Stimulated activated CD8-positive, alpha-beta memory T cell treated with anti-CD3 and anti-CD28 coated beads, Interleukin-12 subunit alpha, Interleukin-12 subunit beta, amount 100 ng/mL, for 1 hour (primary cell): ENCODE measurements at places on chromosomes 1 and 21.

- DNase-seq, result no peak
Observed at GRCh38 chr21:26813426-26813998, 31.7 kb downstream of the ADAMTS1 start.

DNA sequence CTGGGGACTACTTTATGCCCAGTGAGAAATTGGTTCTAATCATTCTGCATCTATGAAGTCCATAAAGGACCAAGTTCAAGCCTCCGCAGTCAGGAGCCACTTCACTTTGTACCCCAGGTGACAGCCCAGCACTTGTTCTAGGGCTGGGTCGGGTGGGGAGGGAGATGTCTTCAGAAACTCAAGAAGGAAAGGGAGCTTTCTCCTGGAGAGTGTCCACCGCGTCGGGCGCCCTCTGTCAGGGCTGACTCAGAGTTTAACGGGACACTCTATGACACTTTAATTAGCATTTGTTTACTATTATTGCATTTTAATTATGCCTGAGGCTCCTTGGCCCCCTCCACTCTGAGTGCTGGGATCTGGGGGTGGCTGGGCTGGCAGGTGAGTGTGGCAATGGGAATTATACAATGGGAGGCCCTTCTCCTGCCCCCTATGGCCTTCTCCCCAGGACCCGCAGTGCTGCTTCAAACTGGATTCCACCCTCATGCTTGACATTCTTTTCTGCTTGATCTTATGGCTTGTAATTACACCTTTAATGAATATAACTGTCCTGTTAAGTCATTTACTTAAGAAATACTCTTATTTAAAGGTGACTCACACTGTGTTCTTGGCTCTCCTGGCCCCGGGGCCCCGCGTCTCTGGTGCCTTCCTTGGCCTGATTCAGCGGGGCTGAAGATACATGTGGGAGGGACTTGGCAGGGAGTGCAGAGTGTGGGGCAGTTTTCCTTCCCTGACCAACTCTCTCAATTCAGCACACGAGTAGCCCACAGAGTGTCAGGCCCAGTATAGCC lies 136.6 kb downstream of the PLXNA2 start:
- DNase-seq, result no peak

DNA sequence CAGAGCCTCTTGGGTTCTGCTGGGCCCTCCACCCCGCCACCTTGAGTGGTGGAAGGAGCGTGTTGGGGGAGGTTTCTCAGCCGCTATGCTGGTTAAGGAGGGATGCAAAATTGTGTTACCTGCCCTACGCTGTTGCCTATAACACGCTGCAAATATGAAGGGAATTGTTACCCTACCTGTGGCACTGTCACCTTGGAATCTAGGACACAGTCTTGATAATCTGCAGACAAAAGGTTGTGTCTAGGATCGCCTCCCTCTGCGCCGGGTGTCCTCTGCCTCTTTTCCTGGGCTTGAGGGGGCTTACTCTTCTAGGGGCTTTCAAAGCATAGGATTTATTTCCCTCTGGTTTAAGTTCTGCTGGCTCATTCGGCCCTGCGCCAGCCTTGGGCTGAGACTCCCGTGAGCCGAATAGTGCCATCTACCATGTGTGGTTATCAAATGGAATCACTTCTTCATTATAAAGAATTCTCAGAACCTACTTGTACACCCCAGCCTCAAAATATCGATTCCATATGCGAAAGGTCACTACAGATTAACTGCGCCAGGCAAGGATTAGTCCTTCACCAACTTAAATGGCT lies 697 bp downstream of the SLC22A15 start:
- no peak for DNase-seq

DNA sequence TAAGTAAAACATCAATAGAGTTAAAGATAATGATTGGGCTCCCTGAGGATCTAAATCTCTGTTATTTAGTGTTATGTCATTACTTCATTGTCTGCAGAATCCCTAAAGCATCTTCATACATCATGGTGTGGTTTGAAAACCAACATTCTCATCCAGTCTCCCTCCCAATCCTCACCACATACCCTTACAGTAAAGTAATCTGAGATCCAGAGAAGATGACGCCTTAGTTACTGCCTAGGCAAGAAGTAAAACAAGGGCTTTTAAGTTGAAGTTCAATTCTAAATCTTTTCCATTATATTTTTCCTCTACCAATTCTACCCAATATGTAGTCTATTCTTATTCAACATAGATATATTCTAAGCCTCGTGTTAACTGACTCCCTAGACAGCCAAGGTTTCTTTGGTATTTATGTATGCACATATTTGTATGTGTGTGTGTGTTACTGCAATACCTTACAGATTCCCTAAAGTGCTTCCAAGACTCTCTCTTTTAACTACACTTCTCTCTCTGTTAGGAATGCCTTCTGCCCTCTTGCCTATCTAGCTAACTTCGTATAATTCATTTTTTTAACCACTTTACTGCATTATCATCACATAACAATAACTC lies 17.3 kb downstream of the DPH5 start:
- no peak for DNase-seq

- no peak for DNase-seq
Observed at GRCh38 chr1:59903141-59903754, 23.3 kb downstream of the CYP2J2 start.

- no peak for DNase-seq
Observed at GRCh38 chr1:1272341-1273208, 1.1 kb downstream of the UBE2J2 start.

- DNase-seq, result no peak
Observed at GRCh38 chr1:99173282-99173681, 91.0 kb upstream of the PLPPR4 start.

- no peak for DNase-seq
Observed at GRCh38 chr1:203627398-203627797, 766 bp downstream of the ATP2B4 start.

GRCh38 chr1:104084380-104084779 lies 334.7 kb downstream of the AMY1C start:
- DNase-seq, result no peak

DNA sequence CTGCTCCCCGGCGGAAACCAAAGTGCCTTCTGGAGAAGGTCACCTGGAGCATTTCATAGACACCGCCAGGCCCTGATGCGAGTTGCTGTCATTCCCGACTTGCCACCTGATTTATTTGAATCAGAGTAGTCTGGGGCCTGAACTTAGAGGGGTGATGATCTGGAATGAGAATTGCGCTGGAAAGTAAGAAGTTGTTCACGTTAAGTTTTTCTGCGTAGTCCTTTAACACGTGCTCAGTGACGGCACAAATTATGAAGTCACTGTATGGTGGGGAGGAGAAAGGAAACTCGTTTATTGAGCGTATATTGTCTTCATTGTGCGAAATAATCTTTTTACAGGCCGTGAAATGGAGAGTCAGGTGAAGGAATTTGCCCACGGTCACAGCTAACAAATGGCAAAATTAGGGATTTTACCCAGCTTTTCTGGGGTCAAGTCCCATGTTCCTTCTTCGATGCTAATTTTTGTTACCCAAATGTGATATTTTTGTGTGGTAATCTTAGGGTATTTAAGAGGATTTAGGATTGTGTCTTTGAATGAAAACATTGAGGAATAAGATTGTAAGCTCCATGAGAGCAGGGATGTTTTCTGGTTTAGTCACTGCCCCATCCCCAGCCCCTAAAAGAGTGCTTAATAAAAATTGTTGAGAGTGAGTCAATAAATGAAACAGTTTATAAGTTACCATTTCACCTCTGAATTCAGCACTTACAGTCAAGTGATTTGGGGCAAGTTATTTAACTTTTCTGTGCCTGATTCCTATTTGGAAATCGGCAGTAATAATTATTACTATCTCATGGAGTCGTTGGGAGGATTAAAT lies 46.4 kb upstream of the NBL1 start:
- no peak for DNase-seq

- DNase-seq, result no peak
Observed at GRCh38 chr1:165116732-165117131, 239.8 kb downstream of the LMX1A start.

GRCh38 chr1:45569962-45570581 lies 13.8 kb upstream of the NASP start:
- DNase-seq, result peak; percentile 53

GRCh38 chr1:6775261-6776043 lies 9.8 kb upstream of the CAMTA1 start:
- DNase-seq, result no peak

- DNase-seq, result no peak
Observed at GRCh38 chr1:167705250-167705649, 16.5 kb upstream of the MPZL1 start.

- no peak for DNase-seq
Observed at GRCh38 chr1:66505671-66506392, 28.1 kb upstream of the SGIP1 start.

DNA sequence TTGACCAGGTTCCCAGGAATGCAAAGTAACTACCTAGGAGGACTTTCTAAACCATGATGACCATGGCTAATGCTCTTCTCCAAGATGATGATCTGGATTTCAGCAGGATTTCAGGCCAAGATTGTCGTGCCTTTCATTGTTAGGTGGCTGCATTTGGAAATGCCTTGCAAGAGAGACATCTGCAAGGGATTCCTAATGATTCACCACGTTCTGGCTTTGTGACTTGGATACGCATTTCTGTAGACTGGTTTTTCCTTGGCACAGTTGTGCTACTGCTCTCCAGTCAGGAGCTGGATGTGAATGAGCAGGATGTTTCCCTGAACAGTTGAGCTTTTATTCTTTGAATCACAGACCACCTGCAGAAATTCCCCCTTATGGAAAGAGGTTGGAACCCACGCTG lies 212.4 kb downstream of the BACH1 start:
- no peak for DNase-seq

DNA sequence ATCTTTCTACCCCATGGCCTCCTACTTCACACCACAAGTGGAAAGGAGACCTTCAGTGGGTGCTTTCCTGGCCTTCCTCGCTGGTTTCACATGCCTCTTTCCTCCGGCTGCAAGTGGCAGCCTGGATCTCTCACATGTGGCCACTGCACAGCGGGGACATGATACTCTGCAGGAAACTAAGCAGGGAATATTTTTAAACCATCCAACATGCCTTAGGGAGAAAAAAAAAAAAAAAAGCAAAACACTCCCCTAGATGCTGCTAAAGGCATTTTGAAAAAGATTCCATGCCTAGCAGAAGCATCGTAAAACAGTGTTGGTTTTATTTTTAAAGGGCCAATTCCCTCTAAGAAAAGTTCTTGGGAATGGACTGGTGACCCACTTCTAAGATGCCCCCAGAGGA lies 12.2 kb upstream of the GJA5 start:
- no peak for DNase-seq

DNA sequence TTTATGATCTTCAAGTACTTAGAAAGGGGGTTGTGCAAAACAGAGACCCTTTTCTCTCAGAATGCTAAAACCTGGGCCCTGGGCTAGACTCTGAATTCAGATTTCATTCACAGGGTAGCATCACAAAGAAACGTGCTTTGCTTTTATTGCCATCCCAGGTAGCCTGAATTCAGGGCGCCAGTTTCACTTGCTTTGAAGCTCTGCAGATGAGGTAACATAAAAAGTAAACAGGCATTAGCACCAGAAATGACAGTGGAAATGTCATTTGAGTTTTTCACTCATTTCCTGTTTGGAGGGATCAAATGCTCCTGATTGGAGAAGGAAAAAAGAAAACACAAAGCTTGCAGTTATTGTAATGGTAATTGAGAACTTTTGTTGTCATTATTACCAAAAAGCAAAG lies 2.6 kb downstream of the SYPL2 start:
- no peak for DNase-seq

DNA sequence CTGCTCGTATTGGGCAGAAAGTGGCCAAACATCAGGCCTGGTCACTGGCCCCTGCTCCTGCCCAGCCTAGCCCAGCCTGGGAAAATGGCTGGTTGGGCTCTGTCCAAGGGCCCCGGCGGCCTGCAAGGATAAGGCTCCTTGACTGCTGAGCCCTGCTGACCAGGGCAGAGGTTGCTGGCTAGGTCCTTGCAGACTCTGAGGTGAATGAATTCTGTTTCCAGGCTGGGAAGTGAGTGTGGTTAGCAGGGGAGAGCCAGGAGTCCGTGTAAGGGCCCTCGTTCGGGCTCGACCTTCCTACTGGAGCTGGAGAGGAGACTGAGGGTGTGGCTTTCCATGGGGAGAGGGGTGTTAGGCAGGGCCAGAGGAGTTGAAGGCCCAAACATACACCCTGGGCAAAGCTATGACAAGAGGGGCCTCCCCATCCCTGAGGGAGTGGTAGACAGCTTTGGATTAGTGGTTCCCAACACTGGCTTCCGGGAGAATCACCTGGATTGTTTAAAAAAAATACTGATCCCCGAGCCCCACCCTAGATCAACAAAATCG lies 20.6 kb downstream of the CSF1 start:
- DNase-seq, result no peak

DNA sequence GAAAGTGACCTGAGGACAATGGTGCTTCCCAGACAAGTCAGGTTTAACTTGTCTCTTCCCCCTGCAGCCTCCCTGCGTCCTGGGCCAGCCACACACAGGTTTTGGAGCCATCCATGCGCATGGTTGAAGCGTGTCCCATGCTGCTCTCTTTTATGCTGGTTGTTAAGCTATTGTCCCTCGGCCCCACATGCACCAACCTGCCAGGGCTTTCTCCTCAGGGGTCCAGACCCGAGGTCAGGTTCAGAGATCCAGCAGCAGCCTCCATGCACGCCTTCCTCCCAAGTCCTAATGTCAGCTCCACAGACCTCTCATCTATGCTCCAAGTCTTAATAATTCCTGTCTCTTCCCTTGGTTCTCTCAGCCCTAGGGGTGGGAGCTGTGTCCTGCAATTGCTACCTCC lies 1.6 kb downstream of the ABCA4 start:
- DNase-seq, result no peak

DNA sequence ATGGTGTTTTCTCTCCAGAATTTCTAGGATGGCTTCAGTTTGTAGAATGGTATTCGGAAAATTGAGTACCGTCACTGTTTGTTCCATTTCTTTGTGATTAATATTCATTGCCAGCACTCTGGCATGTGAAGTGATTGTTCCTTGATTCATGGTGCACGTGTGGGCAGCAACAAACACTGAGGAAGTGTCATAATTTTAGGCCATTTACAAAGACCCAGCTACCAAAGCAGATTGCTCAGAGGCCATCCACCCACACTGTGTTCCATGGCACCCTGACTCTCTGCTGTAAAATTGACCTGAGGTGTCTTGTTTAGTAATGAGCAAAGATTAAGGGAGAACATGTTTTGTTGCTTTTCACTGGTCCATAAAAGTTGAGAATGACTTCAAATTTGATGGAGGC lies 250.9 kb upstream of the FMN2 start:
- DNase-seq, result no peak

GRCh38 chr1:55444667-55445066 lies 229.5 kb upstream of the USP24 start:
- DNase-seq, result no peak

DNA sequence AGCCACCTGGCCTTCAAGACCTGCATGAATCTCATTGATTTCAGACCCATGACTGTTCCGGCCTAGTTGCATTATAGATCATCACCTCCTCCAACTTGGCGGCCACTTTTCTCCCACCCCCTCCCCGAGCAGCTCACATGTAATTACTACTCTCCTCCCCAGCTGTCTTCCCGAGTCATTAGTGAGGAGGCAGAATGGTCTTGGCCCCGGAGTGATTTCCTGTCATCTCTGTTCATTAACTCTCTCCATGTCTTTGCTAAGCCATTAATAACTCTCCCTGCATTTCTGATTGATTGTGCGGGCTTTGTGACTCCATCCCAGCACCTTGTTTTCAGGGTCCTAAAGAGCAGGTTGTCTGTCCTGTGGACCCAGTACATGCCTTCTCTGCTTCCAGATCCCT lies 75.6 kb upstream of the CNTN2 start:
- DNase-seq, result no peak

- no peak for DNase-seq
Observed at GRCh38 chr1:156025876-156026275, 5.1 kb upstream of the SSR2 start.
